ENCODE measurements at places on chromosomes 5 and 9. TPM values are rescaled to one million over a fixed set of nuclear protein-coding genes. Genes with fewer than 3 reads are reported as not detected.

The CBY3 gene
- not detected for total RNA-seq

The HRCT1 gene
- 2.1 TPM for total RNA-seq

The KIAA0825 gene
- total RNA-seq = 4.4 TPM

The IFNA2 gene
- total RNA-seq = 0.33 TPM

The FAM120AOS gene
- 63.1 TPM for total RNA-seq

The SPINK4 gene
- not detected for total RNA-seq

The ARL15 gene
- 14.2 TPM for total RNA-seq

The CCDC69 gene
- total RNA-seq = 342 TPM

The NR6A1 gene
- 2.1 TPM for total RNA-seq
